ENCODE measurements at places on chromosomes 7 and 10.

DNA sequence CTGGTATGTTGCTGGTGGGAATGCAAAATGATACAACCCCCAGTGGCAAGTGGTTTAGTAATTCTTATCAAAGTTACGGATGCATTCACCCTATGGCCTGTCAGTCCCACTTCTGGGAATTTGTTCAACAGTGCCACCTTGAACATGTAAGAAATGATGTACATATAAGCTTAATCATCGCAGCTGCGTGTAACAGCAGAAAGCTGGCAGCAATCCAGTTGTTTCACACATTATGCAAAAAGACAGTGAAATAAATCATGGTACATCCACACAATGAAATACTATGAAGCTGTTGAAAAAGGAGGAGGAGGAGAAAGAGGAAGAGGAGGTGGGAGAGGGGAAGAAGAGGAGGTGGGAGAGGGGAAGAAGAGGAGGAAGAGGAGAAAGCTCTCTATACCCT, 76.2 kb upstream of the MYL10 start:
- no peak for DNase-seq

DNA sequence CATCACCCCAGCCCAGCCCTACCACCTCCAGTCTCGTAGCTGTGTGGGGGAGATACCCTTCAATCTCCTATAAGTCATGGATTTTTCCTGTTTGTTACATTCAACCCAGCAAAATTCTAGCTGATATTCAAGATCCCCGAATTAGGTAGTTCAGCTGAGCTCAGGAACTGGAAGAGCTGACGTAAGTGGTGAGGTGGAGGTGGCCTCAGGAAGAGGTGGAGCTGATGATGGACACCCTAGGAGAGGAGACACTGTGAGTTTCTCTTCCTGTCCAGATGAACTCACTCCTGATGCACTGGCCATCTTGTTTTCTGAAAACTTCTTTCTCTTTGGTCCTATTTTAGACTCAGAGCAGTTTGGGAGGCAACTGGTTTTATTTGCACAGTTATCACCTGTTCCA, 90.5 kb upstream of the PITRM1 start:
- no peak for DNase-seq

DNA sequence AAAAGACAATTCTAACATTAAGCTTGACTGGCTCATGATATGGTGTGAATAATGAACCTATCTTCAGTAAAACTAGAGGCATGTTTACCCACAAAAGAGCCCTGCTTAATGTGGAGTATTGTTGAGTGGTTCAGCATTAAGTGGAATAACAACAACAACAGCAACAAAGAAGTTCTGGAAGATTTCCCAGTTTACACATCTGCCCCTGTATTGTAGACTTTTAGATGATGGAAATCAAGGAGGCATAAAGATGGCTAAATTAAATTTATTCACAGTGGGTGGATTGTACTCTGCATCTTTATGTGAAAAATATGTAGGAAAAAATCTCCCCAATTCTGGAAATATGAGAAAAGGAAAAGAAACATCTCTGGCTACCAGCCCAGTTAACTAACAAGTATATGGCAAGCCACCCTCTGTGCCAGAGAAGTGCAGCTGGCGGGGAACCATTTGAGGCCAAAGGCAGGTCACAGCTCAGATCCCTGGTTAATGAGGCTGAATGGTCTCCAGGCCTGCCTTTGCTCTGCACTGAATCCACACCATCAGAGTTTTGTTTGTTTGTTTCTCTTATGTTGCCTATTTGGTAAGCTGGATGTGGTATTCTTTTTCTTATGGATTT, 186.0 kb downstream of the SEMA3D start:
- DNase-seq = no peak

- no peak for DNase-seq
Measured at GRCh38 chr7:116224492-116225098, 14.3 kb downstream of the TES start.

- DNase-seq = no peak
Measured at GRCh38 chr10:9898633-9899395, 1118.9 kb upstream of the CELF2 start.

DNA sequence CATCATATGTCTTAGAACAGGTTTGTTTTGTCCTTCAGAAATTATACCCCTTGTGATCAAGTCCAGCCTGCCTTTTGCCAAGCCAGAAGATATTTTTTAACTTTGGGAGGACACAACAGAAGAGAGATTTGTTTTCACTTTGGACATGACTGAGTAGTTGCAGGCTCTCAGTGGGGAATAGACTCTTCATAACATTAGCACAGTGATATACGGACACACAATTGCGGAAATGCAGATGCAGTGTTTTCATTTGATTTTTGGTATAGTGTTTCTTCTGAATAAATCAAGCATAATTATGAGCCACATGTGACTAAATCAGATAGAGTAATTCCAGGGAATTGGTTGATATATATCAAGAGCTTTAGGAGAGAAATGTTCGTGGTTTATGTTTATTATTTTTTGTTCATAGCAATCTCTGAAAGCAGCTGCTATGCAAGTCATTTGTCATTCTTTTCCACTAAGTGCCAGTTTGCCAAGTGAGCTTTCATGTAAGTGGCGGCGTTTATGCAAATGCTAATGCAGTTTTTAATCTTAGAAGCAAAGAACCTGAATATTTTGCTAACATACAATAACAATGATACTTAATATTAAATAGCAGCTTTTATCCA, 69.6 kb upstream of the HDAC9 start:
- no peak for DNase-seq

- no peak for DNase-seq
Measured at GRCh38 chr10:51643734-51644133, 55.7 kb downstream of the CSTF2T start.

DNA sequence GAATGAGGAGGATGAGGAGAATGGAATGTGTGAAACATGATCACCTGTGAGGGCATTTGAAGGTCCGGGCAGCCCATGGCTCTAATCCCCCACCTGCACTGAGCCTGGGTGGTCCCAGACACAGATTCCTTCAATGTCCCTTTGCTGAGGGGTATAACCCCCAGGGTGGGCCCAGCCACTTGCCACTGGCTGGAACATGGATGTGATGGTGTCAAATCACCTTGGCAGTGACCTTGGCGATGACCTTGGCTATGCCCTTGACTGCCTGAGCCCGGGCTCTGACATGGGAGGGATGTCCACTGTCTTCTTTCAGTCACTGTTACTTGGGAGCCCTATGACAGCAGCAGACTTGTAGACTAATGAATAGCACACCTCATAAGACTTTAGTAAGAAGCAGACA, 44.0 kb downstream of the PRKCQ start:
- DNase-seq = no peak

DNA sequence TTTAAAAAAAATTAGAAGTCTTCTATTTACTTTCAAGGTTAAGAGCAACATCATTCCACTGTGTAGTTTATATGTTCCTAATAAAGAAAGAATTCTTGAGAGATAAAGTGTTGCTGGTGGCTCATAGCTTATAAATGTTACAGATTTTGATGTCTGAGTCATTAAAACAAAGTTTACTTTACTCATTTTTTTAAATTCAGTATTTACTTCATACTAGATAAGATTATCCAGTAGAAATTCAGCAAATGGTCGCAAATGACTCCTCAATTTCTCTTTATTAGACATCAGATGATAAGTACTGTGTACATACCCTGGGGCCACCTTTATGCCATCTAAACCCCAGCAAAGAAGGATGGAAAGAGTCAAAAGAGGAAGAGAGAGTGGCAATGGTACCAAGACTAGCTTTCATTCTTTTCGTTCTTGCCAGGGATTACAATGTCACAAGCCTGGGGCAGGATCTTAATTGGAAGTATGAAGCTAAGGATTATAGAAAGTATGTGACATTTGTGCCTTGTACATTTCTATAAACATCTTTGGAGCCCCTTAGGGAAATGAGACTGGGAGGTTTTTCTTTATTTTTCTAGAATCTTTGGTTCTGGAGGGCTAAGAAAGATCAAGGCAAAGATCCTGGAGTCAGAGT, 206.1 kb downstream of the CHRM2 start:
- no peak for DNase-seq

GRCh38 chr7:90201500-90202195, 9.9 kb upstream of the STEAP2 start:
- DNase-seq = no peak

DNA sequence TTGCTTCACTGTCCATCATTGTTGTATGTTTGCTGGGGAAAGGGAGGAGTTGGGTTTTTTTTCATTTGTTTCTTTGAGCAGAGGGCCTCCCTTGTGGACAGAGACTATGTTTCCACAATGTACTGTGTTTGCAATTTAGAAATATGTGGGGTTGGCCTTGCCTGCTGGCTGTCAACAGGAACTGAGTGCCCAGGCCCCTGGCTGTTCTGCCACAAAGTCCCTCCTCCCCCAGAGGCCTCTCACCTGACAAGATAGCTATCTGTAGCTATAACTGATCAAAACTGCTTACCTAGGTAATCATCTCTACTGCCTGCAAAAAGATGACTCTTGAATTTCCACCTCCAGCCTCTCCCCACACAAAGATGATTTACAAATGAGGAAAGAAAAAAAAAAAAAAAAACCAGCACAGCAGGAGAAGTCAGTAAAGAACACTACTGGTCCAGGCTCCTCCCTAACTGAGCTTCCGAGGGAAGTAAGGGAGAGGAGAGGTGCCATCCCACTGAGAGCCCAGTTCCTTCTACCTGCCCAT, 121.8 kb downstream of the SGMS1 start:
- DNase-seq = no peak

DNA sequence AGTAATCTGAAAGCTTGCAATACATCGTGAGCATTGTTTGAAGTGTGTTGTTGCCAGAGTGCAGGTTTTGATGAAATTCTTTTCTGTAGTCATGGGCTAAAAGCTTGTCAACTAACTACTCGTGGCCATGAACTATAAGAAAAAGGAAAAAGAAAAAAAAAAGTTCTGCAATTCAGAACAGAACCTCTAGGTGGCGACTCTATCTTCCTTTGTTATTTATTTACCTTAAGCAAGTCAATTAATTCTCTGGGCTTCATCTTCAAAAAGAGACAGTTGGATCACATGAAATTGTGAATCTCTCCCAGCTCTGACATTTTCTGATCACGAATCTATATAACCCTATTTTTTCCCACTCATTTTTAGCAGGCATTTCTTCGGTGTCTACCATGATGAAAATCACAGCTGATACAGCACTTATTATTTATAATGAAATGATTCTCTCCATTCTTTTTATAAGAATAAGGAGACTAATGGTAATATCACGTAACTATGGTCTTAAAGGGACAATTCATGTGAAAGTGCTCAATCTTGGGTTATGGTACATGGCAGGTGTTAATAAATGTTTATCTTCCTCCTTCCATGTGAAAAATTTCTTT, 18.8 kb downstream of the TMEM196 start:
- no peak for DNase-seq

DNA sequence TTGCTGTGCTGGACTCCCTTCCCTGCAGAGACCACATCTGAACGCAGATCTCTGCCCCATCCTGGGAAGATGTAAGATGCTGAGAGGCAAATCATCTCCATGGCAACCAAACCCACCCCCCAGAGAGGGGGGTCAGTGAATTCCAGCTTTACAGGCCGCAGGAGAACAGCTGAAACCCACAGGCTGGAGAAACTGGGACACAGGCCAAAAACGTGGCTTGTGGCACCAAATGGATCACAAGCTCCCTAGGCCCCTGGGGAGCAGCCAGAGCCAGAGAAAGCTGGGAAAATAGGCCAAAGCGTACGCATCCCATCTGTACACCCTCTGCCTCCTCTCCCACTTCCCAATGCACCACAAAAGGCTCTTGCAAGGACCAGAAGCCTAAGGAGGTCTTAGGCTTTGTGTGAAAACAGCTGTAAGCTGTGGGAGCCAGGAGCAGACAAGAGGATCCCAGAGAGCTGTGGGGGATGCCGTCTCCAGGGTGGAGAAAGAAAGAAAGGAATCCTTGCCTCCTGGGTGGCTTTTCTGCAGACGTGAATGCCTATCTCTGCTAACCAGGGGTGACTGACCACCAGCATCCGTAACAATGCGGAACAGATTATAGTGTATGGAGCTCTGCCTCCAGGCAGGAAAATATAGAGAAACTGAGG, 59.5 kb downstream of the TMEM130 start:
- no peak for DNase-seq

GRCh38 chr10:72332423-72333111, 22.2 kb downstream of the DNAJB12 start:
- DNase-seq = no peak

- DNase-seq = no peak
Measured at GRCh38 chr7:108189733-108190388, 59.7 kb upstream of the LAMB4 start.

- no peak for DNase-seq
Measured at GRCh38 chr10:67618116-67618515, 77.9 kb downstream of the CTNNA3 start.

DNA sequence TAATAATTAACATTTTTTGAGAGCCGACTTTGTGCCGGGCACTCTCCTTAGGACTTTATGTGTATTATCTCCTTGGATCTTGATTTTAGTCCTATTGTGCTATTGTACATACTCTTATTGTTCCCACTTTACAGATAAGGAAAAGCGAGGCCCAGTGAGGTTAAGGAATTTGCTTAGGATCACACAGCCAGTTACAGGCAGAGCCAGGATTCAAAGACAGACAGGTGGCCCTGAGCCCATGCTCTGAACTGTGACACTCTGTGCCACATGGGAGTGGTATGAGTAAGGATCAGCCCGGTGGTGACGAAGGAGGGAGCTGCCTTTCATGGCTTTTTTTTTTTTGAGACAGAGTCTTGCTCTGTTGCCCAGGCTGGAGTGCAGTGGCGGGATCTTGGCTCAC, 15.8 kb upstream of the GNA12 start:
- no peak for DNase-seq

DNA sequence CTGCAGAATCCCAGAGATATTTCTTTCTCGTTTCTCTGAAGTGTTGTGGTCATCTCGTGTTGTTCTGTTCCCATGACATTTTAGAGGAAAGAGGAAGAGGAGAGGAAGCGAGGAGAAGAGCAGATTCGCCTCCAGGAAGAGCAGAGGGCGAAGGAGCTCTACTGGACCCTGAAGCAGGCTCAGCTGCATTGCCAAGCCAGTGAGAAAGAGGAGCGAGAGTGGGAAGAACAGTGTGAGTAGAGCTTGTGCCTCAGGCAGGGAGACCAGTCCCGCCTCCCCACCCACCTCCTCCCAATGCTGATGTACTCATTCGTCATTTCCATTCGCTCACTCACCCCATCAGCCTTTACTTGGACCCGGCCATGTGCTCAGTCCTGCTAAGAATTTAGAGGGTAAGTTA, 50.8 kb downstream of the SH2D4B start:
- no peak for DNase-seq

- DNase-seq = no peak
Measured at GRCh38 chr7:145053781-145054180, 217.9 kb upstream of the TPK1 start.

DNA sequence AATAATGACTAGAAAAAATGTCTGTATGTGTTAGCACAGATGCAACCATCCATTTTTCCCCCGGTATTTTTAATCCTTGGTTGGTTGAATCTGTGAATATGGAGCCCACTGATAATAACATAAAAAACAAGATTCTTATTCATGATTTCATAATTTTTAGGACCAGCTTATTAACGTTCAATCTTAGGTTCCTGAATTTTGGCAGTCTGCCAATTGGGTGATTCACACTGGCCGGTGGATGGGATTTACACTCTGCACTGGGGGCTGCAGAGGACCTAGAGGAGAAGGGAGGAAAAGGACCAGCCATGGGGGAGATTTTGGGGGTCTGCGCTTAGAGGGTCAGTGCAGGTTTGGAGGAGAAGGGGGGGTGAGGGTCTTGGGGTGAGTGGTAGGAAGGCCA, 327.9 kb downstream of the ACTR3B start:
- no peak for DNase-seq

- DNase-seq = no peak
Measured at GRCh38 chr7:94391726-94392392, 2.8 kb upstream of the COL1A2 start.

- DNase-seq = no peak
Measured at GRCh38 chr10:5840314-5841307, 27.4 kb upstream of the GDI2 start.

Measured in cerebellum (tissue), 4 donors.